ENCODE measurements at places on chromosomes 3 and 15. TPM values are rescaled to one million over a fixed set of nuclear protein-coding genes. Genes with fewer than 3 reads are reported as not detected.

Gene FSD2
- total RNA-seq: not detected

Gene TERC
- total RNA-seq: 204 TPM

Gene CCR3
- total RNA-seq: not detected

Gene ZBTB20
- 64.8 TPM for total RNA-seq

Gene PCSK6
- 7.4 TPM for total RNA-seq

Gene IL17RC
- total RNA-seq: 66.3 TPM

Gene CEP97
- total RNA-seq: 11.0 TPM

Gene CIDEC
- total RNA-seq: 51.3 TPM

Gene TMEM43
- 118 TPM for total RNA-seq

Gene GABRR3
- not detected for total RNA-seq

Gene TLR9
- total RNA-seq: not detected

DNA sequence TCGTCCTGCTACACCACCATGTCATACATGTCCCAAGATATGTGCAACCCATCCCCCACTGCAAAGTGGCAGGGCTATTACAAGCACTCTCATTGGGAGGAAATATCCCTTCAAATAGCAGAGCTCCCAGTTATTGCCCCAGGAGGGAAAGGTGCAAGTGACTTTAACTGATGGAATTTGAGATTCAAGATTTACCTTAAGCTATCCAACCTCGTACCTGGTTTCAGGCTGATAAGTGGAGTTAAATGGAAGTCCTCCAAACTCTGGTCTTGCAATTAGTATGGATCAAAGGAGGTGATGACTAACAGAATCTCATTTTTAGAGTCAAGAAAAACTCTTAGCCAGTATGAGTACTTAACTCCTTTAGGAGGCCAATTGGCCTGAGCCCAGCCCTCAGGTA lies 2.1 kb downstream of the SLCO2A1 start:
- H3K4me3 ChIP-seq: no peak overlapping the region
- H3K4me1 ChIP-seq: peaks cover 20% of the 10 kb centered on the region
- no peaks in the 10 kb centered on the region for H3K36me3 ChIP-seq
- DNase-seq: peak; percentile 32
- H3K27ac ChIP-seq: no peak overlapping the region

DNA sequence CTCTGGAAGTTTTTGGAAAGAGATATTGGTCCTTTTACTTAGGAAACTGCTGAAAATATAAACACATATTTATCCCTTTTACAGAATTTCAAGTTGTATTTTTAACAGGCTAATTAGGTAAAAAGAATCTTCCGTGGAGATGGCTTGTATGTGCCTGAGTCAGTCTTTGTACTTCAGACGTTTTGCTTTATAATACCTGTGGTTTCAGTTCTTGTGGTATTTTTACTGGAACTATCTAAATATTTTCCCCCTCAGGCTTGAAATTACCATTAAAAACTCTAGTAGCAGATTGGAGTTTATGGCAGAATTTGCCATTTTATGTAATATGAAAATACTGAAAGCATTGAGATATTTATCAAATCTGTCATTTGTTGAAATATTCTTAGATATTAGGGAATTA lies 151.6 kb upstream of the CGNL1 start:
- H3K36me3 ChIP-seq: no peaks in the 10 kb centered on the region
- no peaks in the 10 kb centered on the region for H3K27me3 ChIP-seq
- no peak overlapping the region for H3K27ac ChIP-seq

DNA sequence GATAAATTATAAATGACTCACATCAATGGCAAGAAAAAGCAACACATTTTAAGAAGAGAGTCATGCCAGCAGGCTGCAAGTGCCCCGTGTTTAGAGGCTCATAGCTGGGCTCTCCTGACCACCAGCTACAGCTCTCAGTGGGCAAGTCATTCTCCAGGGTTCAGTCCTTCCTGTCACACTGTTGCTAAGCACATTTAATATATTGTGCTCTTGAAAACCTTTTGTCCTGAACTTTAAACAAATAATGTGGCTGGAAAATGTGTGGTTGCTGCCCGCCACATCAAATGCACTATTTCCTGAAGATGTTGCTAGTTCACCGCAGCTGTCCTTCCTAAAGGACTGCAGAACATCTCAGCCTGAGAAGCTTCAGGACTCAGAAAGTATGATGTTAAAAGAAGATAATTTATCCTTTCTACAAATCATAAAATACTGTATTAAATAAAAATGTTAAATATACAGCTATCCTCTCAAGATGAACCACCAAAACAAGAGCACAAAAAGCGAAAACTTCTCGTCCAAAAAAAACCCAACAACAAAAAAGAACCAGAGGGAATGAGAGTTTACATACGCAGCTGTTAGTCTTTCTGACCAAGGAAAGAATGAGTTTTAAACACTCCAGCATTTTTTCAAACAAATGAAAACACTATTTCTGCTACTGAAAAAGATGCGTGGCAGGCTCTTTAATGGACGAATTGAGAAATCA lies 951 bp downstream of the TARS3 start:
- no peaks in the 10 kb centered on the region for H3K36me3 ChIP-seq
- H3K4me3 ChIP-seq: peak overlapping the region; percentile 82
- H3K4me1 ChIP-seq: peaks cover 11% of the 10 kb centered on the region
- H3K27me3 ChIP-seq: no peaks in the 10 kb centered on the region
- no peak for DNase-seq

DNA sequence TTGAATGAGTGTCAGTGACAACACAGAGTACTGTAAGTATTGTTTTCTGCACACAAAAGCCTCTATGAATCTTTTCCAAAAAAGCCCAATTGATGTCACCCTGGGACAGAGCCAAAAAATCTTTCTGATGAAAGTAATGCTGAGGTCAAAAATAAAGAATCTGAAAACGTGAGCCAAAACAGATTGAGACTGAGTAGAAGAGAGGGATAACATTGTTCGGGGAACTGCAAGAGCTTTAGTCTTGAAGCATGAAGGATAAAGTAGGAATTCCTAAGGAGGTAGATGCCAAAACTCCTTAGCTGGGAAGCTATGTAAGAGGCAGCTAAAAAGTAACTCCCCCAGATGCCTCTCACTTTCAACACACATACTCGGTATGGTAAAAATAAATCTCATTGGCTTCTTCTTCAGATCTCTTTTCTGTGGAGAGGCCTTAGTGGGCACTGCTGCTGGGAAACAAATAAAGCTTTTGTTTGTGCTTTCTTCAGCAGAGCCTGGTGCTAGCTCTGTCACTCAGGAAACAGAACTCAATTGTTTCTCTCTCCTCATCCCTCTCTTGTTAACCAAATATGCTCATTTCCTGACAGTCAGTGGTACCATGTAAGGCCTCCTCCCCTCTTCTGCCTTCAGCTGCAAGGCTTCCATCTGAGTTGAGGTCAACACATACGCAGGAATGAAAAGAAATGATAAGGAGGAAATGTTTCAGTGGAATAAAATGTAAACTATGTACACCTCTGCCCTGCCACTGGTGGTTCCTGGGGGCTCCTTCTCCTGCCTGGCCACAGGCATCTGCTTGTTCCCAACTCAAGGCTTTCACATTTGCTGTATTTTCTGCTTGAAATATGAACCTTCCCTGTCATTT lies 58.1 kb downstream of the CD200 start:
- peaks cover 18% of the 10 kb centered on the region for H3K4me1 ChIP-seq
- no peaks in the 10 kb centered on the region for H3K36me3 ChIP-seq
- DNase-seq: no peak
- H3K27me3 ChIP-seq: no peaks in the 10 kb centered on the region
- peak overlapping the region; percentile 74 for H3K27ac ChIP-seq
- no peak overlapping the region for H3K4me3 ChIP-seq

DNA sequence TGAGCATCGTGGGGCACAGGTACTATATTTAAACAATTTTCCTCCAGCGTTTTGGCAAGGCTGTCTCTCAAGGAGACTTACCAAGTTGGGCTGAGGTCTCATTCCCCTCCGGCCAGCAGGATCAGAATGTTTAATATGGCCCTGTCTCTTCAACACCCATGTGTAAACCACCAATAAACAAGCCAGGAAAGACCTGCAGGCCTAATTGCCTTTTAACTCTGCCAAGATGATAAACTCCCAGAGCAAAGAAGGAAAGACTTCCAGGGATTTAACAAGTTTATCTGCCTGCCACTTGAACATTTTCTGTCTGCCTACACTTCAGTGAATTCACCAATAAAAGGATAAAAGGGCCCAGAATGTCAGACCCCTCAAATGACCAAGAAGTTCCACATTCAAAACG lies 130.3 kb upstream of the WNT5A start:
- no peak overlapping the region for H3K4me3 ChIP-seq
- no peak for DNase-seq
- H3K36me3 ChIP-seq: no peaks in the 10 kb centered on the region
- H3K27me3 ChIP-seq: no peaks in the 10 kb centered on the region
- no peak overlapping the region for H3K27ac ChIP-seq

DNA sequence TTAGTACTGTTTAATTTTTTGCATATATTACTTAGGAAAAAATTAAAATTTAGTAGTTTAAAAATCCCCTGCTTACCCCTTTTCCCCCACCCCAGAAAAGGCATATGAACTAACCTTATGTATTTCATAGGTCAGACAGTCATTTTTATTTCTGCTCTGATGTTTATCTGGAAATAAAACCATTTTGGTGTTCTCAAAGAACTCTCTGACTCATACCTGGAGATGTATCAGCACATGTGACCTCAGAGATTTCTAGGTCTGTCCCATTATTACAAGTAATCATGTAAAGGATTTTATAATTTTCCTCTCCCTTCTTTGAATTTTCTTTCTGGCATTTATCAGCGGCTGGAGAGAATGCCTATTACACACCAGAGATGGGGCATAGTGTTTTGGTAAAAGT lies 14.1 kb upstream of the CCR8 start:
- H3K27ac ChIP-seq: no peak overlapping the region
- H3K27me3 ChIP-seq: no peaks in the 10 kb centered on the region
- H3K4me3 ChIP-seq: no peak overlapping the region
- H3K36me3 ChIP-seq: no peaks in the 10 kb centered on the region

GRCh38 chr3:51974277-51974962 lies 444 bp upstream of the ABHD14A start:
- H3K27me3 ChIP-seq: no peaks in the 10 kb centered on the region
- peak overlapping the region; percentile 61 for H3K4me3 ChIP-seq
- peaks cover 30% of the 10 kb centered on the region for H3K4me1 ChIP-seq
- H3K27ac ChIP-seq: peak overlapping the region; percentile 94
- DNase-seq: no peak
- H3K36me3 ChIP-seq: no peaks in the 10 kb centered on the region

DNA sequence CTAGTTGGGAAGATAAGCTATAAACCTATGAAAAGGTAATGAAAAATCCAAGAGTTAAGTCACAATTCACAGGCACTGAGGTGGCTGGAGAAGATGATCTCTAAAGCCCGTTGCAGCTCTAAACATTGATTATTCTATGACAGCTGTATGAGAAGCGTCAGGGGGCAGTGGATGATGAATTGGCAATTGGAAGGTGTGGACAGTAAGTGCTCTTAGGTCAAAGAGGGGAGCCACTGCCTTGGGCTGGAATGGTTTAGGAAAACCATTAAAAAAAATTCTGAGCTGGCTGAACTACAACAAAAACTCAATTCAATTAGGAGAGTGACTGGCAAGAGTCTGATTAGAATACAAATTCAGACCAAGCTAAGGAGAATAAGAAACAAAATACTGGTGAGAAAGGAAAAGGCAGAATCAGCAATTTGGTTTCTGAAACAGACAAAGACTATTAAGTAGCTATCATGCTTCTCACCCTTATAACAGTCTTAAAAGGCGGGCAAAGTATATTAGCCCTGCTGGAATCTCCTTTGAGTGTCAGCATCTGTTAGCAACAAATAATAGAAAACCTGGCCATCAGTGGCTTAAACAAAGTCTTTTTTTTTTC lies 8.8 kb upstream of the NMD3 start:
- H3K4me3 ChIP-seq: no peak overlapping the region
- H3K27me3 ChIP-seq: no peaks in the 10 kb centered on the region
- no peaks in the 10 kb centered on the region for H3K36me3 ChIP-seq
- H3K4me1 ChIP-seq: no peaks in the 10 kb centered on the region
- H3K27ac ChIP-seq: no peak overlapping the region

DNA sequence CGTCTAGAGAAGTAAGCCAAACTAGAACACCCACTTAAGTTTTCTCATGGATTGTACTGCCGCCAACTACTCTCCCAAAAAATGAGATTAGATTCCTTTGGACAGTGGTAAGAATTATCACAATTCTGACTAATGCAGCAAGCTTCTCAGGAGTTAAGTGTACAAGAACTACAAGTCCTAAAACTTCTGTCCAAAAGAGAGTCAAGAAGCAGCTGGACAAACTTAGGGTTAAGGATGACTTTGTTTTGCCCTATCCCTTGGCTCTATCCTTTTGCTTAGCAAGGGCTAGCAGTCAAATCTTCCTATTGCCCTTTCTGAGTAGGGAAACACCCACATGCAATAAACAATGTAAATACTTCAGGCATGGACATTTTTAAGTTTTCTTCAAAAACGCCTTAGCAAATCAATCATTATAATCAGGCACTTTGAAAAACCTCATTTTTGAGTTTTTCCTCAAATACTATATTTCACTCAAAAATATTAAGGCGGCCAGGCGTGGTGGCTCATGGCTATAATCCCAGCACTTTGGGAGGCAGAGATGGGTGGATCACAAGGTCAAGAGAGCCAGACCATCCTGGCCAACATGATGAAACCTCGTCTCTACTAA lies 19.5 kb downstream of the RAF1 start:
- H3K4me1 ChIP-seq: peaks cover 60% of the 10 kb centered on the region
- H3K27ac ChIP-seq: no peak overlapping the region
- no peaks in the 10 kb centered on the region for H3K36me3 ChIP-seq
- no peak overlapping the region for H3K4me3 ChIP-seq
- H3K27me3 ChIP-seq: no peaks in the 10 kb centered on the region

DNA sequence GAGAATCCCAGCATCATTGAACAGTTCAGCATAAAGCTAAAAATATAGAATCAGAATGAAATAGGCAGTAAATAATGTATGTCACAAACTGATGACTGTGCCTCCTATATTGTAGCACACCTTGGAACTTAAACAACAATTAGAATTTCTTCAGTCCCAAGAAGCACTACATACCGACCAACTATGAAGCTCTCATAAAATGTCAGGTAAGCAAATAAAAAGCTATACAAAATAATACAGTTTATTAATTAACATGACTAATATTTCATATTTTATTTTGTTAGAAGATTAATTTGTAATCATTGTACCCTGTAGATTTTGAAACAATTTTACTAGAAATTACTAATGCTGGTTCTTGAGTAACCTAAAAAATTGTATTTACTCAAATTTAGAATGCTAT lies 85.1 kb upstream of the GK5 start:
- no peak for DNase-seq
- no peaks in the 10 kb centered on the region for H3K27me3 ChIP-seq
- peaks cover 24% of the 10 kb centered on the region for H3K36me3 ChIP-seq
- no peak overlapping the region for H3K27ac ChIP-seq
- no peaks in the 10 kb centered on the region for H3K4me1 ChIP-seq

DNA sequence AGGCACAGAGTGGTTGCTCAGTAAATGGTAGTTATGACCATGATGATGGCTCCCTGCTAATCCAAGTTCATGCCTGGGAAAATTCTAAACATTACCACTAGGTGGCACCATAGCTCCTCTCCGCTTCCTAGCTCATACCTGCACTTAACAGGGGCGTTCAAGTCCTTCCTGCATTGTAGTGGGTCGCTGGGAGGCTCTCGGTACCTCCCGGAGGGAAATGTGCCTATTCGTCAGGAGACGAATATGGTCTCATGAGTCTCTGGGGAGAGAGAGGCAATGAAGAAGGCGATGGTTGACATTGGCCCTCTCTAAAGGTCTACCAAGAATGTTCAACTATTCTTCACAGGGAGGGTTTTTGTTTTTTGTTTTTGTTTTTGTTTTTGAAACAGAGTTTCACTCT lies 10.9 kb downstream of the MESP1 start:
- DNase-seq: no peak
- H3K27ac ChIP-seq: no peak overlapping the region
- no peaks in the 10 kb centered on the region for H3K36me3 ChIP-seq
- no peaks in the 10 kb centered on the region for H3K27me3 ChIP-seq

GRCh38 chr3:134545818-134546217 lies 60.0 kb downstream of the CEP63 start:
- no peaks in the 10 kb centered on the region for H3K36me3 ChIP-seq
- no peak for DNase-seq
- H3K27ac ChIP-seq: no peak overlapping the region
